Fibroblast of the aortic adventitia (primary cell): ENCODE measurements at places on chromosomes 12 and 14.

DNA sequence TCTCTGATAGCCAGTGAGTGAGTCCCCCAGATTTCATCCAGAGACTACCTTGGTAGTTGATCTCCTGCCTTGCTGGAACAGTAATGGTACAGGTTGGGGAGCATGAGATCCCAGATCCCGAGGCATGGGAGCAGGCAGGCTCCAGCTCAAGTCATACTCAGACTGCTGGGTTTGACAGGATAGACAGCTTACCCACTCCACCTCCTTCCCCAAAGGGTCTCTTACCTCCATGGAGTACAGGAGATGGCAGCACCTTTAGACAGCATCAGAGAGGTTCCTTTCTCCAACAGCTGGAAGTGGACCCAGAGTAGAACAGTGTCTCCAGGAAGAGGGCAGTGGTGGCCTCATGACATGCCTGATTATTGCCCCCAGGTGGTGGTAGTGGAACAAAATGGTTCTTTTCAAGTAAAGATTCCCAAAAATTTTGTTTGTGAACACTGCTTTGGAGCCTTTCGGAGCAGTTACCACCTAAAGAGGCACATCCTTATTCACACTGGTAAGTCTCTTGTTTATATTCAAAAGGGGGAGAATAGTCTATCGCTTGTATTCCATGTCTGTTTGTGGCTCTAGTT is 4.9 kb upstream of the CSAD start:
- no peak for DNase-seq

DNA sequence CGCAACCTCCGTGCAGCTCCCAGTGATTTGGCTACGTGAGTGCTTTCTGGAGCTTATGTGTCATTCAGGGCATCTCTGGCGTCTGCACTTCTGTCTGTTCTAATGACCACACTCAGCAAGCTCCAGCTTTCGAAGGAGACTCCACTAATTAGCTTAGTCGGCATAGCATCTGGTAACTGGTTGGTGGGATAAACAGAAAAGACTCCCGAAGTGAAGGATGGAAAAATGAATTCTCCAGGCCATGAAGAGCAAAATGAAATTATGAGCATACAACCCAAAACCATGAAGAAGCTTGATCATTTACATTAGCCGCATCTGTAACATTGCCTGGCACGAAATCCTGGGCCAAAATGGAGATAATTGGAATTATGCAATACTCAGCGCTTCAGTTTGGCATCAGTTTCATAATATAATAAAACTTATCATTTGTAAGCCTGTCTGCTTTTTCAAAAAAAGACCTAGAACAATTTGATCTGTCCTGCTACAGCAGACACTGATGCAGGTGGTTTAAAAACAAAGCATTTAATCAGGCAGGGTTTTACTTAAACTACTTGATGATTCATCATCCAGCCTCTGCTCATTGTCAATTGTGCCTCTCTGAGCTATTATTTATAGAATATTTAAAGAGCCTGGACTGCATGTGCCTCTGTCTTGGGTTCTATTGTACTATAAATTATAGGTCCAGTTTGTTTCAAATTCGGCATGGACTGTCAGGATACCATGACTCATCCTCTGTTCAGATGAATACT is 87.4 kb downstream of the SYT1 start:
- peak; percentile 44 for DNase-seq

DNA sequence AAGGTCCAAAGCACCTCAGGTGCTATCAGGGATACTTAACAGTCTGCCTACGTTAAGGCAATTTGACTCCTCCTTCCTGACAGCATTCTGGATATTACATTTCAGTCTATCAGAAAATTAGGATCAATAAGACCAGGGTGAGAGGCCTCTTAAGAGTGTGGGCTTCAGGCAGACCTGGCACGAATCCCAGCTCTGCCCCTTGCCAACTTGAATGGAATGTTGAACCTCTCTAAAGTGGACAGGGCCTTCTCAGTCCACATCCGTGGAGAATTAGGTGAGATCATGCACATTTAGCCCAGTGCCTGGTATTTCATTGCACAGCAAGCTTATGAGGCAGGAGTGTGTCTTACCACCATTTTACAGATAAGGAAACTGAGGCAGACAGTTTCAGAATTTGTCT is 25.9 kb downstream of the DCAF4 start:
- no peak for DNase-seq

GRCh38 chr14:25103271-25103670 is 53.3 kb upstream of the STXBP6 start:
- DNase-seq = no peak

- DNase-seq = no peak
Measured at GRCh38 chr12:48077111-48077510, 28.8 kb downstream of the SENP1 start.

GRCh38 chr12:111244673-111245072 is 124.2 kb downstream of the PHETA1 start:
- DNase-seq = no peak

GRCh38 chr12:81518638-81519037 is 240.5 kb downstream of the PPFIA2 start:
- no peak for DNase-seq

GRCh38 chr12:124321556-124322270 is 26.8 kb downstream of the RFLNA start:
- peak; percentile 22 for DNase-seq
